ENCODE measurements at places on chromosomes 5 and 9. TPM values are rescaled to one million over a fixed set of nuclear protein-coding genes. Genes with fewer than 3 reads are reported as not detected.

- no peak for DNase-seq
Observed at GRCh38 chr5:14687023-14687665, 22.6 kb downstream of the OTULIN start.

IFNK gene
- total RNA-seq = not detected

CLIC3 gene
- total RNA-seq = not detected

DNA sequence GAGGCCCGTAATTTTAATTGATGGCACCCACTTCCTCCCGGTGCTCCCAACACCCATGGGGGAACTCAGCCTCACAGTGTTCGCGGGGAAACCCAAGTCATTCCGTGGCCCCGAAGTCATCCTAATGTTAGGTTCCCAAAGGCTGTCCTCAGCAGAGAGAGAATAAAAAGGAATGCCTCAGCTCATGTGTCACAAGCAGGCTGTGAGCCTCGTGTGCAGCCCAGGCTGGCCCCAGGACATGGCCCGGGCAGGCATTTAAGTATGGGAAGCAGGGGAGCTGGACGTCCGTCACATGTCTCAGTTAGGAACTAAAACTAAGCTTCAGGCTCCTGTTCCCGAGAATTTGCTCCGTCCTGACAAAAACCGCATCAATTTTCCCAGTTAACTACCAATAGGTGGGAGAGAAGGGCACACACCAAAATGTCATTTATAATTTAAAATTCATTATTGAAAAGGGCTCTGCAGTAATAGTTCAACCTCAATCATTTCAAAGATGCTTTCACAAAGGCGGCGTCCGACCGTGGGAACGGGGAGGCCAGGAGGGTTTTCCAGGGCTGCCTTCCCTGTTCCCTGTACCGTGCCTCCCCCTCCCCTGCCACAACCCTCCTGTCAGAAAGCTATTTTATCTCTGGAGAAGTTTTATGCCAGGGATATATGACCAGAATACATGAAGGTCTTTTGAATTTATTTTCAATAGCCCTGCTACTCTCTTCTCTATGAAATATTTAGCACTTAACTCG is 137.3 kb downstream of the FSTL4 start:
- DNase-seq = no peak

DNA sequence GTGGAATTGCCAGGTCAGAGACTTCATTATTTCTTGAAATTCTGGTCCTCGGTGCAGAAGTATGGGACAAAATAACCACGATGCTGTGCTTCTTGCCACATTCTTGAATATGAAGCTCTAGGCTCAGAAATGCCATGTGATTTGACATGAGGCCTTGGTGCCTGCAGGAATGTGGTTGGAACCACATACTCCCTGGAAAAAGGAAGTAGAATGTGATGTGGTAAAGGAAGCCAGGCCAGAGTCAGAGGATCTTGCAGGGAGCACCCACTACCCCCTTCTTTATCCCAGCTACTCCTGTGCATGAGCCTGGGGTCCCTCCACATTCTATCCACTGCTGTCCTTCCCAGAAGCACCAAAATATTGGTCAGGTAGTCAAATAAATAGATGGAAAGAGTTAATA is 80.9 kb downstream of the FOXD1 start:
- DNase-seq = no peak

KCTD16 gene
- total RNA-seq = 1.1 TPM

SPATA31D4 gene
- total RNA-seq = not detected

HRH2 gene
- not detected for total RNA-seq

TERT gene
- total RNA-seq = 14.2 TPM

DNA sequence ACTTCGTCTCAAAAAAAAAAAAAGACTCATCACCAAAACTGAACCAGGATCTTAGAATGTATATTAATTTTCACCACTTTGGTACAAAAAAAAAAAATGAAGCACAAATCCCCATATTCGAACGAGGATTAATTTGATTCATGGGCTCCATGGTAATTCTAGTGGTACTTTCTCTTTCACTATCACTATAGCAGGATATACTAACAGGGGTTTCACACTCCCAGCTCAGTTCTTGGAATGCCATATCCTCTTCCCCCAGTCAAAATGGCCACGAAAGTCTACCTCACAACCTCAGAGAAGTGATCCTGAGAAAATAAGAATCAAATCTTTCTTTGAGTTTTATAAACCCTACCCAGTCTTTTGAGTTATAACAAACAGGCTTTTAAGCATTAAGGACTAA is 235.7 kb downstream of the FBXL17 start:
- no peak for DNase-seq

DNA sequence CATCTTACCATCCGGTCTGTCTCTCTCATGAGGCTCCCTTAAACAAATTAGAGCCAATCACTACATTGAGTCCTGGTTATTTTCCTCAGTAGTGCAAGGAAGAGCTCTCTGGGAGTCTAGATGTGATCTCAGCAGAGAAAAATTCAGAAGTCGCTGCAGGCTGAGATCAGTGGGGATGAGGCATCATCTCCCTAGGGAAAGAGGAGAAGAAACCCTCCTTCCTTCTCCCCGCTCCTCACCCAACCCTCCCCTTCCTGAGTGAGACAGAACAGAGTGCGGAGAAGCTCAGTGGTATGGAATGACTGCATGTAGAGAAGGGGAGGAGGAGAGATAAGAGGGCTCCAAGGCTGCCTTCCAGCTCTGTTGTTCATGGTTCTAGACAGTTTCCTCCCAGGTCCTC is 80.5 kb downstream of the PAPPA start:
- peak; percentile 95 for DNase-seq

- no peak for DNase-seq
Observed at GRCh38 chr5:55551358-55551757, 16.6 kb upstream of the PLPP1 start.

- DNase-seq = no peak
Observed at GRCh38 chr5:141533897-141534296, 45.0 kb downstream of the PCDHGC5 start.

DNA sequence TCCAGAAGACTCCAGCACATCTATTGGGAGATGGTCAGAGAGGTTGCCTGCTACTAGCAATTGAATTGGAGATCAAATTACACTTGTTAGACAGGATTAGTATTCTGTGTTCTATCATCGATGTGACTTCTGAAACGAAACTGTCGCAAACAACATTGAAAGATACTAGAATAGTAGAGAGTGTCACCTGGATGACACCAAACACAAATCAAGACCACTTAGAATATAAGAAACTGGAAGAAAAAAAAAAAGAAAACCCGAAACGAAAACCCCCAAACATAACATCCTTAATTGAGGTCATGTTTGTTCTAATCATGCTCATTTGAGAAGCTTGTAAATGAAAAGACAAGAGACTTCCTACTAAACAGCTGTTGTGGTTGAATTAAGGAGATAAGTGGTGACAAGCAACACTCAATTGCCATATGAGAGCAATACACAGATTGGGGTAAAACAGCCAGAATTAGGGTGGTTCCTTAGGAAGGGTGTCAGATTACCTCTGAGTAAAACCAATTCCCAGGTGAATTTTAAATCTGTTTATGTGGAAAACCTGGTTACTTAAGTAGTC is 97.6 kb downstream of the BASP1 start:
- DNase-seq = peak; percentile 52

GRCh38 chr5:125600559-125600958 is 822.6 kb upstream of the GRAMD2B start:
- DNase-seq = no peak

DNA sequence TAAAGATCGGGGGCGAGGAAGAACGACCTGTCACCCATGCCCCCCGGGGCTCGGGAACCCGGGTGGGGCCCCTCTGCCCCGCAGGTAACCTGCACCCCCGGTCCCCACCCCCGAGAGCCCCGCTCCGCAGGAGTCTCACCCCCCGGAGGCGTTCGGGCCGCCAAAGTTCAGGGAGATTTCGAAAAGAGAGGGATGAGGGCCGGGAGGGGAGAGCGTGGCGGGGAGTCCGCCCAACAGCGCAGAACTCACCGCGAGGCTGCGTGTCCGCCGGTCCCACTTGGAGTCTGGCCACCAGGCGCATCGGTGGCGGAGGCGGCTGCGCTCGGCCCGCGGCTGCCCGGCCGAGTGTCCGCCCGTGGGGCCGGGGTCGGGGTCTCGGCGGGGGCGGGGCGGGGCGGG is at the start of gene PHF19:
Gene PHF19, minus strand, starts transcription at position 347 of the 399 bp plus-strand sequence. CDS start 2,447 bp downstream, outside the sequence.
- DNase-seq = peak; percentile 58

- no peak for DNase-seq
Observed at GRCh38 chr9:133822430-133823065, 84.4 kb upstream of the SARDH start.

NRG2 gene
- total RNA-seq = not detected

DNA sequence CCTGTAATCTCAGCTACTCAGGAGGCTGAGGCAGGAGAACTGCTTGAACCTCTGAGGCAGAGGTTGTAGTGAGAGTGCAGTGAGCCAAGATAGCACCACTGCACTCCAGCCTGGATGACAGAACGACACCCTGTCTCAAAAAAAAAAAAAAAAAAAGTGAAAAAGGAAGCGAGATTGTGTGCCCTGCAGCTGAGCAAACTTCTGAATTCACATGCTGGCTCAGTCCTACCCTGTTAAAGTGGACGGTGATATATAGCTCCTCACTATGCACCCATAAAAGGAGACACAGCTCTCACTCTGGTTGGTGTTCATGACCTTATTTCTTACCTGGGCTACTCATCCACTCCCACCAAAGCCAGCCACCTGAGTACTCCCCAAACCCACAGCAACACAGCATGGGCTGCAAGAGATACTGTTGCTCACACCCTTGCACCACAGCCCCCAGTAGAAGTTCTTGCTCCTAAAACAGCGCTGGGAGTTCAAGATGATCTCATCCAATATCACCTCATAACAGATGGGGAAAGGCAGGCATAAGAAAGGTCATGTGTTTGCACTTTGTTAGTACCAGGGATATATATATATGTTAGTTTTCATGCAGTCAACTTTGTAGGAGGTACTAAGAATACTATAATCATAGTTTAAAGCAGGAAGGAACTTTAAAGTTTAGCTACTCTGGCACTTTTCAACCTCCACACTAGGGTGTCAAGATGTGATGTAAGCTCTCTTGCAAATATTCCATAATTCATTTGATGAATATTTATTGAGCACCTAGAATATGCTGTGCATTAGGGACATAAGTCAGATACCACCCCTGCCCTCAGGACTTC is 4.0 kb downstream of the TTLL11 start:
- no peak for DNase-seq

DNA sequence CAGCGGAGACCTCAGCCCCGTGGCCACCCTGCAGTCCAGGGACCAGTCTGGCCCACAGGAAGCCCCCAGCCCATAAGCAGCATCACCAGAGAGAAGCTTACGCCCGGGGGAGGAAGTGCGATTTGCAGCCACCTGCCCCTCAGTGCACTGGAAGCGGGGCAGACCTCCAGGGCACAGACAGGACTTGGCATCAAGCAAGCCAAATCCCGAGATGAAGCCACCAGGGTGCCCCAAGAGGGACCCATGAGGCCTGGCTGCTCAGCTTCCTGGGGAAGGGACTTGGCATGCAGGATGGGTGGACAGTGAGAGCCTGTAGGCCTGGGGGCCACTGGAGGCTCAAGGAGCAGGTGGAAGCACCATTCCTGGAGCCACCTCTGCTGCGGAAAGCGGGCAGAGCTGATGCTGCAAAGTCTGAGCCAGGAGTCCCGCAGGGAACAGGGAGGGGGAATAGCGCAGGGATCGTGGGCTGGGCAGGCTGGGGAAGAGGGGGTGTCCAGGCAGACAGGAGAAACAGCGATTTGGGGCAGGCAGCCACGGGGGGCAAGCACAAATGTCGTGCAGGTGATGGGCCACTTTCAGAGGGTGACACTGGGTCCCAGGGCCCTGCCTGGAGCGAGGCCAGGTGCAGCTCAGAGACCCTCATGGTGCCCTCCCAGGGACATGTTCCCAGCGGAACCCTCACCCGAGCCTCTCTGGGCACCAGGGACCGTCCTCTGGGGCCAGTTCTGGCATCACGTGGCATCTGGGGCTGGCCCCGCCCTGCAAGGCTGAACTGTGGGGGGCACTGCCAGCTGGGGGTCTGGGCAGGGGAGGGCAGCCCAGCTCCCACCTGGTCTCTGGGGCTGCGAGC is 3.2 kb downstream of the LRRC26 start:
- DNase-seq = no peak

GRCh38 chr5:180908998-180909731 is 10.2 kb downstream of the BTNL8 start:
- DNase-seq = no peak

DNA sequence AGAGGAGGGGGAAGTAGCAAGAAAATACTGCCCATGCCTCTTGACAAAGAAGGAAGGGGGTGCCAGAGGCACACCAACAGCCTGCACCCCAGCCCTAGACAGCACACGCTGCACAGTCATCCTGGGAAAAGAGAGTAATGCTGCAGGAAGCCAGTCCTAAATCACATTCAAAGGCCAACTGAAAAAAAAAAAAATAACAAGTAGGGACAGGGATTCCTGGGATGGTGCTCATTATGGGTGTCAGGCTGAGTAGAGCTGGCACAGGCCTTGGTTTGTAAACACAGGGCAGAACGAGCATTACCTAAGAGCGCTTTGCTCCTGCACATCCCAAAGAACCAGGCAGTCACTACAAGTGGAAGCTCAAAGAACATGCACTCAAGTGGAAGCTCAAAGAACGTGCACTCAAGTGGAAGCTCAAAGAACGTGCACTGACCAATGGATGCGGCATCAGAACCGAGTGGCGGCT is 7.8 kb downstream of the RAPGEF1 start:
- no peak for DNase-seq

SMIM15 gene
- total RNA-seq = 93.5 TPM

INSL4 gene
- not detected for total RNA-seq

DNA sequence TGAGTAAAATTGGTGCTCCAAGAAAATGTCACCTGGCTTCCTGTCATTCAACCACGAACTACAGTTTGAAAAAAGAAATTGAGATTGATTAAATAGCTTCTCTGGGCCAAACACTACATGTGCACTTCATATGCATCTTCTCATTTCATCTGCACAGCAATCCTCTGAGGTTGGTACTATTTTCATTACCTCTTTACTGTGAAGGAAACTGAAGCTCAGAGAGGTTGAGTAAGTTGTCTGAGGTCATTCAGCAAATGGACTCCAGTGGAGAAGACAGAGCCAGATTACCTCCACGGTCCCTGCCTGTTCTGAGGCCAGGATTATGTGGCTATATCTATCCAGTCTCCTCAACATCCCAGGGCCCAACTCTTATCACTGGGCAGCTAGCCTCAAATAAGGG is 46.5 kb downstream of the SLC6A7 start:
- no peak for DNase-seq

- no peak for DNase-seq
Observed at GRCh38 chr5:68369457-68370125, 154.0 kb downstream of the PIK3R1 start.

TEX48 gene
- not detected for total RNA-seq

GRCh38 chr9:137656416-137656815 is 37.6 kb downstream of the EHMT1 start:
- no peak for DNase-seq
